Stimulated activated CD4-positive, alpha-beta T cell treated with anti-CD3 and anti-CD28 coated beads, TNF-alpha, amount 100 ng/mL, for 1 hour (primary cell): ENCODE measurements at places on chromosomes 5 and 9.

DNA sequence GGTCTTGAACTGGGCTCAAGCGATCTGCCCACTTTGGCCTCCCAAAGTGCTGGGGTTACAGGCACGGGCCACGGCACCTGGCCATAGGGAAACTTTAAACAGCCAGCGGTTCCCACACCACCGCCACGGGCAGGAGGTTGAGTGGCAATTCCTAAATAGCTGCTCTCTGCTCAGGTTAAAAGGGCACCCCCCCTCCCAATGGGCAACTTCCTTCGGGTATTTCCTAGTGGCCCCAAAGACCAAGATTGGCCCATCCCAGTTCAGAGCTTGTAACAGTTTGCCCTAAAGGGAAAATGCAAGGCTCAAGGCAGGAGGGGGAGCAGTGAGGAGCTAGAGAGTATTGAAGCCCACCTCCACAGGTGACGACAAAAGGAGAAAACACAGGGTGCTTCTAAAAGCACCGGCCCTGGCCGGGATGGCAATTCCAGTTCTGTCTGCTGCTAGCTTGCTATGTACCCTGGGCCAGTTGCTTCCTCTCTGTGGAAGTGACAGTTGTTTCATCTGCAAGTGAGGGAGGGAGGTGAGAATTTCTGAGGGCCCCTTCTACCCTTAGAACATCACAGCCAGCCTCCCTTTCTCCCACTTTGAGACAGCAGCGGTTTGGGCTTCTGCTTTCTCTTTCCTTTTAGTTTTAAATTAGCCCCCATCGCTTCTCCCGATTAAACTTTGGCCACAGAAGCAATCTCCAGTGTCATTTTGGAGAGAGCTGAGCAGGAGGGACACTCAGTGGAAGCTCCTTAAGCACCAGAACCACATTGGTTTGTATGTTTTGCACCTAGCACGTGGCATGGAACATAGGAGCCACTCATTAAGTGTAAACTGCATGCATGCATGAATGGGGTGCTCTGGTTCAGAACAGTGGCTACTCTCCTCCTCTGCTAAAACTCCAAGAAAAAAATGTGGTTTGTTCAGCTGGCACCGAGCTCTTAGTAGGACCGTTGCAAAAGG is 17.3 kb upstream of the TNIP1 start:
- DNase-seq: no peak

DNA sequence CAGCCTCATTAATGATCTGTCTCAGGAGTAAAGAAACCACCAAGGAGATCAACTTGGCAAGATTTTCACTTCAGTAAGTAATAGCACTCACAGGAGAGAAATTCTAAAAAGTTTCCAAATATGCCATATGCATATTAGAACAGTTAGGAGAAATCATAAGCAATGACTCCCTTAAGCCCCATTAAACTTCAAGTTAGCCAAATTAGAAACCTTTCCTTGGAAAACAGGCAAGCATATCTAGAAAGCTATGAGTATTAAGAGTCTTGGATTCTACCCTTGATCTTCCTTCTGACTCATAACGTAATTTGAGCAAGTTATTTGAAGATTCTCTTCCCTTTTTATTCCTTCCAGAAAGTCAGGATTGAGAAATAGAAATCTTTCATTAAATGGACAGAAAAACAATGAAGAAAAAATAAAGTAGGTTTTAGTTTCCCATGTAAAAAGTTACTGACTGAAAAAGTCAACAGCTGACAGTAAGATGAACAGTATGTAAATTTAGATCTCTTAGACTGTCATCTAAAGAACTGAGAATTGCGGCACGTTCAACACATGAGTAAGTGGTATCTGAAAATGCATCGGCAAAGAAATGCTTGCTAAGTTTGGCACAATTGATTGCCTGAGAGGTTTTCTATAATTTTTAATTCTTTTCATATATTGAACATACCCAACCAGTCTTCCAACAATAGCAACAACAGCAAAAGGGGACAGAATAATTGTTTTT is 565.7 kb upstream of the FTMT start:
- no peak for DNase-seq

DNA sequence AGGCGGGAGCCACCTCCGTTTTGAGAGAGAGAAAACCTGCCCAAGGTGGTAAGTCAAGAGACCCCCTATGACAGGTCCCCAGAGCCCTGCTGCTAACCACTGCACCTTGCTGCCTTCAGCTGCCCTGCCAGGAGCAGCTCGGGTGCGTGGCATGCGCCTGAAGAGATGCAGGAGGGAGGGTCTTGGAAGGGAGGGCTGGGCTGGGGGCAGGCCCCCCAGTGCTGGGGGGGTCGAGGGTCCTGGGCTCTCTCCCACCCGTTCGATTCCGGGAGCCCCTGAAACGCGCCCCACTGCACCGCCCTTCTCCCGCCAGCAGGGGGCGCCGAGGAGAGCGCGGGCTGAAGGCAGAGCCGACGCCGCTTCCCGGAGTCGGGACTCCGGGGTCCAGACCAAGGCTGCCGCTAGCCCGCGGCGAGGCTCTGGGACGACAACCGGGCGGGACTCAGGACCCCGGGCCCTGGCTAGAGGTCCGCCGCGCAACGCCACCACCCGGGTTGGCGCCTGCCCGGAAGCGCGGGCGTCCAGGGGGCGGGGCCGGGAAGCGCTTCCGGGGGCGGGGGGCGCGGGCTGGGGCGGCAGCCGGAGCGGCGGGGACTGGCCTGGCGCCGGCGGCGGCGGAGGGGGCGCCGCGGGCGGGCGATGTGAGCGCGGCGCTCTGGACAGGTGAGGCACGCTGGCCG is at the start of gene ZBTB34:
TSS of gene ZBTB34 (plus strand) at position 563 of the 680 bp plus-strand sequence. CDS start 18,761 bp downstream, outside the sequence.
- peak; percentile 54 for DNase-seq

- DNase-seq: no peak
Observed at GRCh38 chr9:18796696-18797270, 236.2 kb downstream of the SAXO1 start.

DNA sequence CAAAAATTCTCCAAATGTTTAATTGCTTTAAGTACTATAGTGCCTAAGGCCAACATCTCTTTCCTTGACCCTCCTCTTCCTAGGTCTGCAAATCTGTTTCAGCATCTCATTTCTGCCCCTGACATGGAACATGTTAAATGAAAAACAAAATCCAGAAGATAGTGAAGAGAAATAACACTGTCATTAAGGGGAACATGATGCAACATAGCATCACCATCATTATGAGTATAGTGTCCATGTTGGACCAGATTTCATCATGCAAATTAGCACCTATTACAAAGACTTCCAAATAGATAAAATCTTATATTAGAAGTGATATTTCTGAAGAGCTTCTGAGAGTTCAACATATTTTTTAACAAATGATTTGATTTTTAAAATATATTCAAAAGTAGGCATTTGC is 375.2 kb downstream of the PTPRD start:
- no peak for DNase-seq

DNA sequence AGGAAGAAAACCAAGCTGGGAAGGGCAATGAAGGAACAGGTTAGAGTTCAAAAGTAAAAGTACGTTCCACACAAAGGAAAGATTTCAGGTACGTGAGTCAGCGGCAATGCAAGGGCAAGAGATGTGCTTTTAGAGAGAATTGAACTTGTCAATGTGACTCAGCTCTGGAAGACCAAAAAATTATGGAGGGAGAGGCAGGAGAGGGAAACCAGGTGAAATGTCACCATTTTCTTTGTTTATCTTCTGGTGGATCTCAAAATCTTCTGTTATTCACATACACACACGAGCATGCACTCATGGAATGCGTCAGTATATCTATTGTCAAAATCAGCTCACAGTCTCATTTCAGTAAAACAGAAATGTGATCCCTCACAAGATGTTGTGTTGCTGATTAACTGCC is 148.8 kb upstream of the RFX3 start:
- no peak for DNase-seq

DNA sequence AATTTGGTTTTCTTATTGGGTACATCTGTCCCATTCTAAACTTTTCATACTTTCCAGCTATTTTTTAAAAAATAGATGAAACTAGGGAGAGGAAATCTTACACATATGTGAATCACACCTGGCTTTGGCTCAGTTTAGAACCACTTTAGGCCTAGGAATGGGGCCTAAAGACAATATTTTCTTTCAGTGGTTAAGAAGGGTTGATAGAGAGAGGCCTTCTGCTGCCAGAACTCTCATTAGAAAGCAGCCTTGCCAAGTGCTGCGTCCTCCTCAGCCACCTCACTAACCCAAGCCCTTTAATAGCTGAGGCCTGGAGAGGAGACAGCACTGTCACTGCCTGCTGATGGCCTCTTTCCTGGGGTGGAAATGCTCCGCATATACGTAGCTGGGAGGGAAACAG is 167.5 kb downstream of the SAXO1 start:
- DNase-seq: no peak

- DNase-seq: no peak
Observed at GRCh38 chr5:8136271-8136670, 267.3 kb downstream of the MTRR start.

GRCh38 chr9:5185220-5185840 is at the start of gene INSL6:
TSS of gene INSL6 (minus strand) at chr9:5185639. CDS start at chr9:5185602, 37 bp downstream.
- DNase-seq: no peak

DNA sequence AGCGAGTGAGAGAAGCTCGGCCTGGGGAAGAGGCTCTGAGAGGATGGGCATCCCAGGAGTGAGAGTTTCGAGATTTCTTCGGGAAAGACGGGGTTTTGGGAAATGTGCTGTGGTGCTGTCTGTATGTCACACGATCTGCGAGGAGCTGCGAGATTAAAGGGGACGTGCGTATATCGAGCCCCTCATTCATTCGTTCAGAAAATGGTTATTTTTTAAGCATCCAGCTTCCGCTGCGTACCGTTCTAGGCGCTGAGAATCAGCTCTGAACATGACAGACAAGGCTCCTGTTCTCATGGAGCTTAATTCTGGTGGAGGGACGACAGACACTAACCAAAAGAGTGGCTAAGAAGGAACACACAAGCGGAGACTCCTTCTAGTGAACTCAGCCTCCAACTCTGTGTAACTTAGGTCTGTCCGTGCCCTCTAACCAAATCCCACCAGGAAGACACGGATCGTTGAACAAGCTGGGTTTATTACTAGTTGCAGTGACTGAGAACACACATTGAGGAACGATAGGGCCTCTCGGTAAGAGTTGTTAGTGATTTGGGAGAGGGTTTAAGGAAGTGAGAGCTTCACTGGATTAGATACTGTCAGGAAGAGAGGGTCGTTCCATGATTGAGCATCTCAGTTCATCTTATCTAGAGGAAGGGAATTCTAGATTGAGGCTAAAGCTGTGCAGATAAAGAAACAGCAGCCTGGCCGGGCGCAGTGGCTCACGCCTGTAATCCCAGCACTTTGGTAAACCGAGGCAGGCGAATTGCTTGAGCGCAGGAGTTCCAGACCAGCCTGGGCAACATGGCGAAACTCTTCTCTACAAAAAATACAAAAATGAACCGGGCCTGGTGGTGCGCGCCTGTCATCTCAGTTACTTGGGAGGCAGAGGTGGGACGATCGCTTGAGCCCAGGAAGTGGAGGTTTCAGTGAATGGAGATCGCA is 1.0 kb upstream of the FBXW11 start:
- DNase-seq: no peak

GRCh38 chr9:119175581-119175980 is 193.7 kb downstream of the BRINP1 start:
- no peak for DNase-seq

- no peak for DNase-seq
Observed at GRCh38 chr9:118674942-118675341, 694.3 kb downstream of the BRINP1 start.

- DNase-seq: no peak
Observed at GRCh38 chr9:25094518-25094917, 548.8 kb upstream of the IZUMO3 start.

GRCh38 chr5:81579262-81579924 is 171.5 kb downstream of the SSBP2 start:
- no peak for DNase-seq

GRCh38 chr9:81858657-81859430 is 69.4 kb upstream of the SPATA31D4 start:
- no peak for DNase-seq

- DNase-seq: no peak
Observed at GRCh38 chr5:10801931-10802666, 41.1 kb upstream of the DAP start.

DNA sequence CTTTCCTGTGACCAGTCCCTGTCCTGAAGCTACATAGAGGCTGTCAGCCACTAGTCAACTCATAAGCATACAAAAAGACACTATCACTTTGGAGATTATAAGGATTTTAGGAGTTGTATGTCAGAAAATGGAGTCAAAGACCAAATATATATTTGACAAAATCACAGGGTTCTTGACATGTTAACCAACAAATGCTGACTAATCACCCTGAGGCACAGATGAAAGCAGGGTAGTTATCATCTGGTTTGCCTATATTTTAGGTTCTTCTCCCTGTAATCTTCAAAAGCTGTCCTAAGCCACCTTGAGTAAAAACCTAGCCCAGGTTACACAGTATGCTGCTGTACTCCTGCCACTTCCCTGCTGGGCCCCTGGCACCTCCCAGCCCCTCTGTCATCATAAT is 64.7 kb upstream of the ERCC6L2 start:
- DNase-seq: no peak

GRCh38 chr5:134246771-134247427 is 21.0 kb upstream of the PPP2CA start:
- DNase-seq: no peak

DNA sequence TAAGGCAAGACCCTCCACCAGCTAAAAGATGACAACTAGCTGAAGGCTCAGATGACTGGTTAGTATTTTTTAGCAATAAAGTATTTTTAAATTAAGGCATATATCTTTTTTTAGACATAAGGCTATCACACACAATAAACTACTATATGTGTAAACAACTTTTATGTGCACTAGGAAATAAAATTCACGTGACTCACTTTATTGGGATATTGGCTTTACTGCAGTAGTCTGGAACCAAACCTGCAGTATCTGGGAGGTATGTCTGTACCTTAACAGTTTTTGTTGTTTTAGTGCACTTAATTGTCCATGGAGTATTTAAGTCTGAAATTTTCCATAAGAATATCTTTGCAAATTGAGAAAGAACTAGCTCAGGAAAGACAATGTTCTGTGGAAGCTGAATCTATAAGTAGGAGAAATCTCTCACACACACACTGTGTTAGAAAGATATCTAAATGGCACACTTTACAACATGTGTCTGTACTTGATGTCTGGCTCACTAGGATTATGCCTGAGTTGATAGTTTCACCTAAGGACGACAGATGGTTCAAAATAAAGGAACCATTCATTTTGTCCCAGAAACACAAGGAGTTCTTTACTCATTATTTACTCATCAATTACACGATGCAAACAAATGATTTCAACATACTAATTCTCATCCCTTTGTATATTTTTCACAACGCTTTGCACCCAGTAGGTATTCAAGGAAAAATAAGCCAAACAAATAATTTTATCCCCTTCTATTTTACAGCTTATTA is 4.6 kb downstream of the RAPGEF6 start:
- DNase-seq: no peak

GRCh38 chr5:33010846-33011245 is 299.7 kb downstream of the NPR3 start:
- no peak for DNase-seq

DNA sequence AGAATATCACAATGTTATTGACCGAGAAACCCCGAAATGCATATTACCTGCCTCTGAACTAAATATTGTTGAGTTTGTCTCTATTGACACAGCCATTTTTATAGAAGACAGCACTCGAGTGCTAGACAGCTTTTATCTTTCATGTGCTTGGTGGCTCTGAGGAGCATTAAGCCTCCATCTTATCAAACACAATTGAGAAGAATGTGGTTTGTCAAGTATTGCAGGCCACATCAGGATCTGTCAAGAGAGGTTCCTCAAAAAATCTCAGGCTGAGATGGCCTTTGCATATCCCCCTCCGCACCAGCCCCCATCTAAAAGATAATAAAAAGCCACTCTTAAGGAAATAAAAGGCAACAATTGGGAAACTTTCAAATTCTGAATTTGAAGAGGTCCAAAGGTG is 284.8 kb downstream of the DENND1A start:
- DNase-seq: no peak
